ENCODE measurements at places on chromosomes 13 and 19.

GRCh38 chr19:51712461-51713081 is 11.2 kb downstream of the HAS1 start:
- DNase-seq, result no peak

- DNase-seq, result no peak
Measured at GRCh38 chr13:52412128-52412527, 6.2 kb upstream of the THSD1 start.

DNA sequence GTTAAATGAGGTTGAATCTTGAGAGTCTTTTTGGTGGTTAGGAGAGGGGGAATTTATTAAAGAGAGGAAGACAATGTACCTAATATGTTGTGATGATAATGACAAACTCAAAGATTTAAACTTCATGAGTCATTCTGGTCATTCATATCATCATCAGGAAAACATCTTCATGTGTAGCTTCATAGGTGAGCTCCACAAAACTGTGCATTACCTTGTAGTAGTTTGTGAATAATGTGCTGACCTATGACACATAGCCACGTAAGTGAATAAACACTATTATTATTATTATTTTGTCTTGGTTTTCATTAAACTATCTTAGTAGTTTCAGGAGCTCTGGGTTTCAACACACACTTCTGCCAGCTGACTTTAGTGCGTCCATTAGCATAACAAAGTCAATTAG is 997 bp upstream of the GPC6 start:
- no peak for DNase-seq

- DNase-seq, result no peak
Measured at GRCh38 chr13:43221611-43222010, 198.2 kb downstream of the DNAJC15 start.

- no peak for DNase-seq
Measured at GRCh38 chr13:114174529-114174961, 4.5 kb upstream of the CFAP97D2 start.

DNA sequence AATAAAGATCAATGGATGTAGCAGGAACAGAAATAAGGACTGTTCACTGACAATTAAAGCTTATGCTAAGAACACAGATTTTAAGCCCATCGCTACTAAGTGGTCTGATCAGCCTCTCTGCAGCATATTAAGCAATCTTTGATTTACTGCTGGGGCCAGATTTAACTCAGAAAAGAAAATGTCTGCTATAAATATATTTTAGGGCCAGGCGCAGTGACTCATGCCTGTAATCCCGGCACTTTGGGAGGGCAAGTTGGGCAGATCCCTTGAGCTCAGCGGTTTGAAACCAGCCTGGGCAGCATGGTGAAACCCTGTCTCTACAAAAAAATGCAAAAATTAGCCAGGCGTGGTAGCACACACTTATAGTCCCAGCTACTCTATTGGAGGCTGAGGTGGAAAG is 43.0 kb downstream of the METTL21C start:
- DNase-seq, result peak; percentile 6

- peak; percentile 3 for DNase-seq
Measured at GRCh38 chr19:36488846-36489117, 579 bp downstream of the ZNF566 start.

- DNase-seq, result no peak
Measured at GRCh38 chr13:47299304-47299703, 402.5 kb upstream of the HTR2A start.

GRCh38 chr13:54357284-54357933 is 1328.8 kb downstream of the OLFM4 start:
- no peak for DNase-seq

DNA sequence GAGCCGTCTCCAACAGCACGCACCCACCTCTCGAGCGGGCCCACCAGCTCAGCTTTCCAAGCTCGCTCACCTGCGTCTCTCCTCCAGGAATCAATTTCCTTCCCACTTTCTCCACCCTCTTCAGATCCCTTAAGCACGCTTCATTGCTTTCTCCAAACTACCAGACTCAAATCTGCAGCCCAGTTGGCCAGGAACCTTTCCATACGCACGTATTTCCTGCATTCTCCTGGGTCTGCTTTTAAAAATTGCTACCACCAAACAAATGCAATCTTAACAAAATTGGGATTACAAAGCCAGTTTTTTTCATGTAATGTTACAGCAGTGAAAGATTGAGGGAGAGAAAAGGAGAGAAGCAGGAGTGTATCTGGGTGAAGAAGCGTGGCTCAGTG is 1.5 kb downstream of the ENOX1 start:
- DNase-seq, result no peak

GRCh38 chr13:101869553-101869952 is 417.1 kb downstream of the ITGBL1 start:
- no peak for DNase-seq

DNA sequence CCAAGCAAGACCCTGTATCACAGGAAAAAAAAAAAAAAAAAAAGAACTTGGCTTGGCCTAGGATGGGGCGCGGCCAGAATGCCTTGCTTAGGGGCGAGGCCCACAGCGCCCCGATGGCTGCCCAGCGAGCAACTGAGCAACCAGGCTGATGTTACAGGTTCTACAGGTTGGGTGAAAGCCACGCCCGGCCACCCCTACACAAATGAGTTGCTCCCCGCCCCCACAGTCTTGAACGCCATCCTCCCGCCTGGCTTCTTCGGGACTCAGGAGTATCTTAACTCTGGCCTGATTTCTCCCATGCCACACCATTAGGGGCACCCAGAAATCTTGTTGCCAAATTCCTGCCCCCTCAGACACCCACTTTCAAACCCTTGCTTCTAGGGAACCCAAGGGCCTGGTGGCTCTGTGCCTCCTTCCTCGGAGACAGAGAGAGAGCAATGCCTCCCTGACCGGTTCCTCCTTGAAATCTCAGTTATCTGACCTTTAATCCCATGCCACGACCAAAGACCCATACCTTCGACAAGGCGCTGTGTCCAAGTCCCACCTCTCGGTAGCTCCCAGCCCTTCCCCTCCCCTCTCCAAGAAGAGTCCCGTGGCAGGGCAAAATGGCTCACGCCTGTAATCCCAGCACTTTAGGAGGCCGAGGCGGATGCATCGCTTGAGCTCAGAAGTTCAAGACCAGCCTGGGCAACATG is 1.1 kb upstream of the CBLC start:
- DNase-seq, result no peak

GRCh38 chr13:29472332-29472961 is 123.0 kb downstream of the SLC7A1 start:
- peak; percentile 31 for DNase-seq

GRCh38 chr19:35549174-35549788 is 3.9 kb downstream of the TMEM147 start:
- DNase-seq, result no peak

GRCh38 chr19:16594131-16594586 is 21.9 kb upstream of the SLC35E1 start:
- no peak for DNase-seq

GRCh38 chr13:112696869-112697465 is 7.1 kb downstream of the ATP11A start:
- no peak for DNase-seq

GRCh38 chr13:51717786-51718398 is 86.1 kb downstream of the DHRS12 start:
- DNase-seq, result no peak

GRCh38 chr19:41323430-41324125 is 13.6 kb downstream of the CCDC97 start:
- peak; percentile 88 for DNase-seq

DNA sequence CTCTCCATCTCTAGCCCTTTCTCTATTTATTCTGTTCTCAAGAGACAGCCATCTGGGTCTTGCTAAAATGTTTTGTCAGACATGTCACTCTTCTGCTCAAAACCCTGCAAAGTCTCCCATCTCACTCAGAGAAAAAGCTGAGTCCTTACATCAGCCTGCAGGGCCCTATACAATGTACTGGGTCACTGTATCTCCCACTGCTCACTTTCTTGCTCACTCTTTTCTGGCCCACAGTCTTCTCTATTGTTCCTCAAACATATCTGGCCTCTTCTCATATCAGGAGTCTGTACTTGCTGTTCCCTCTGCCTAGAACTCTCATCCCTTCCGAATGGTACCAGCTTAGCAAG is 189.2 kb downstream of the ENOX1 start:
- DNase-seq, result no peak

DNA sequence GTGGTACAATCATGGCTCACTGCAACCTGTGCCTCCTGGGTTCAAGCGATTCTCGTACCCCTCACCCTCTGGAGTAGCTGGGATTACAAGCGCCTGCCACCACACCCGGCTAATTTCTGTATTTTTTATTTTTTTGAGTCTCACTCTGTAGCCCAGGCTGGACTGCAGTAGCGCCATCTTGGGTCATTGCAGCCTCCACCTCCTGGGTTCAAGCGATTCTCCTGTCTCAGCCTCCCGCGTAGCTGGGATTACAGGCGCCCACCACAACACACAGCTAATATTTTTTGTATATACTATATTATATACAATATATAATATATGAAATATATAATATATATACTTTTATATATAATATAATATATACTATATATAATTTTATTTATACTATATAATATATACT is 52.5 kb downstream of the COLGALT1 start:
- no peak for DNase-seq

- no peak for DNase-seq
Measured at GRCh38 chr19:43482193-43482592, 16.8 kb upstream of the LYPD3 start.

GRCh38 chr13:67943116-67943515 is 713.0 kb upstream of the PCDH9 start:
- DNase-seq, result no peak

- DNase-seq, result no peak
Measured at GRCh38 chr13:98325724-98326123, 148.7 kb upstream of the RNF113B start.

DNA sequence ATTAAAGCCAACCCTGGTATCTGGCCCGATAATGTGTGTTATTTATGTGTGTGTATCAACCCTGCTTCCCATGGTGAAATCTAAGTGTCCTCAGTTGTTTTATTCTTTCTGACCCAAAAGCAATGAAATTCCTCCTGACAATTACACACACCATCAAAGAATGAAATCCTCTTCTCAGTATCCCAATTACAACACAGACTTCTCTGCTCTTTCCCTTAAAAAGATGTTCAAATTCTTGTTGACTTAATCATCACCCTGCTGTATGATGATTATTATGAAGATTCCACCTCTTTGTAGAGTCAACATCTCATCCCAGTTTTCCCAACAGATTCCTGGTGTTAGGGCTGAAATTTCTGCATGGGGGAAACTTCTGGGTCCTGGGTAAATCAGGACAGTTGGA is 8.9 kb upstream of the TRPC4 start:
- no peak for DNase-seq

GRCh38 chr19:827710-828321 is at the start of gene AZU1:
Gene AZU1 (plus strand): TSS chr19:827837. CDS start chr19:827847, 10 bp downstream.
- DNase-seq, result no peak

- no peak for DNase-seq
Measured at GRCh38 chr13:97185291-97185690, 36.8 kb upstream of the MBNL2 start.

- DNase-seq, result no peak
Measured at GRCh38 chr13:109246001-109246400, 540.4 kb downstream of the IRS2 start.

DNA sequence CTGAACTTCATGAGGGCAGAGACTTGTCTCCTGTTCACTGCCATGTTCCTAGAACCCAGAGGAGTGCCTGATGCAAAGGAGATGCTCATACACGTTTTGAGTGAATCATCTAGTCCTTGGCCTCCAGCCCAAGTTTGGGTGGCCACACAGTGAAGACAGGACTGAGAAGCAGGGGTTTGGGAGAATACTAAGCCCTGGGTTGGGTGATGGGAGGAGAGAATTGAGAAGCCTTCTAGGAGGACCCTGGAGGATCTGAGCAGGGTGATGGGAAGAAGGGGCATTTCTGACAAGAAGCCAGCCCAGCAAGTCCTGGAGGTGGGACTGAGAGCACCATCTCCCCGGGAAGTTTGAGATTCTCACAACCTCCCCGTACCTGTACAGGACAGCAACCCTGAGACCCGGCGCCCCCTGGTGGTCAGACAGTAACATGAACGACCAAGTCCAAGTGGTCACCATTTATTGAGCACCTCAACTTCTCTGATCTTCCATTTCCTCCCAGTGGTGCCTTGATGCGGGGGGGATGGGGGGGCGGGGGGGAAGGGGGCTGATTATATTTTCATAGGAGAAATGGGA is 11.0 kb downstream of the CTU1 start:
- DNase-seq, result peak; percentile 22

GRCh38 chr13:30726192-30726591 is 9.2 kb upstream of the ALOX5AP start:
- no peak for DNase-seq

DNA sequence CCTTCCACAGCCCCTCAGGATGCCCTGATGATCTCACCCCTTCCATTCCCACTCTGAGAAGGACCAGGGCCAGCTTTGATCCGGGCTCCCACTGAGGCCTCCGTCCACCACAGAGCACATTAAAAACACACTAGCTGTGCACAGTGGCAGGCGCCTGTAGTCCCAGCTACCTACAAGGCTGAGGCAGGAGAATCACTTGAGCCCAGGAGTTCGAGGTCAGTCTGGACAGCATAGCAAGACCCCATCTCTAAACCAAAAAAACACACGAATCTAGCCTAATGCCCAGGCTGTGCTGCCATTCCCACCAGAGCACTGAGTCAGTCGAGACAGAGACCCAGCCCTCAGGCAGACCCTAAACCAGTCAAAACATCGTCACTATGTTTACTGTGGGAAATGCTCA is 14.1 kb downstream of the RFX1 start:
- no peak for DNase-seq

DNA sequence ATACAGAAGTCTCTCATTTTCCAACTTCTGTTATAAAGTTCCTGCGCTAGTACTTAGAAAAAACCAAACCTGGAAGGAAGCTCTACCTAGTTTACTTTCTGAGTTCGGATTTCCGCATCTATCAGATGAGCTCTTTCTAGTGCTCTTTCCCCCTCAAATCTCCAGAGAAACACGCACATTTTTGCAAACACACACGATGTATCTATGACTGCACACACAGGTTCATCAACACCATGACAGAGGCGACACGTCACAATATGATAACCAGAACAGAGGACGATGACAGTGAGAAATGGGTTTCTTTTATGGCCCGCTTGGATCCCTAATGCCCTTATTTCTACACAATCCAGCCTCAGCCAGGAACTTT is 629 bp upstream of the LRRC63 start:
- DNase-seq, result no peak

- no peak for DNase-seq
Measured at GRCh38 chr19:3302755-3303154, 63.6 kb upstream of the NFIC start.

- no peak for DNase-seq
Measured at GRCh38 chr13:62643007-62643483, 1227.4 kb upstream of the PCDH20 start.

DNA sequence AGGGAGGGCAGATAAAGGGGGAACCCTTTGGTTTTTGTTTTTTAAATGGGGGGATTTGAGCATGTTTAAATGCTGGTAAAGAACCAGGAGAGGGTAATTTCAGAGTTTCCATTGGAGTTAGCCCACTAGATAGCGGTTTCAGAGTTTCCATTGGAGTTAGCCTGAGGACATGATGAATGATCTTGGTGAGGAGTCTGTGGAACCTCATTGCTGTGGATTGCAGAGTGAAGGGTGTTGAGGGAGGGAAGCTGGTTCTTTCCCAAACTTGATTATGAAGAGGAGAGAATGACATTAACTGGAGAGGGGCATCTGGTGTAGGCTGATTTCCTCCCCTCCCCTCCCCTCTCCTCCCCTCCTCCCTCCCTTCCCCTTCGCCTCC is 5.0 kb downstream of the WASF3 start:
- DNase-seq, result no peak

All from HFF-Myc (cell line).